ENCODE measurements at places on chromosomes 7 and 10.

DNA sequence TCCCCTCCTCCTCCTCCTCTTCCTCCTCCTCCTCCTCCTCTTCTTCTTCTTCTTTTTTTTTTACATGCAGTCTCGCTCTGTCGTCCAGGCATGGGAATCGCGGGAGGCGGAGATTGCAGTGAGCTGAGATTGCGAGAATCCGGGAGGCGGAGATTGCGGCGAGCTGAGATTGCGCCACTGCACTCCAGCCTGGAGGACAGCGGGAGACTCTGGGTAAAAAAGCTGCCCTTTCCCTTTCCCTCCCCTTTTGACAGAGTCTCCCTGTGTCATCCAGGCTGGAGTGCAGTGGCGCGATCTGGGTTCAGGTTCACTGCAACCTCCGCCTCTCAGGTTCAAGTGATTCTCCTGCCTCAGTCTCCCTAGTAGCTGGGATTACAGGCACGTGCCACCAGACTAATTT lies 168.1 kb upstream of the MALRD1 start:
- no peak for DNase-seq

DNA sequence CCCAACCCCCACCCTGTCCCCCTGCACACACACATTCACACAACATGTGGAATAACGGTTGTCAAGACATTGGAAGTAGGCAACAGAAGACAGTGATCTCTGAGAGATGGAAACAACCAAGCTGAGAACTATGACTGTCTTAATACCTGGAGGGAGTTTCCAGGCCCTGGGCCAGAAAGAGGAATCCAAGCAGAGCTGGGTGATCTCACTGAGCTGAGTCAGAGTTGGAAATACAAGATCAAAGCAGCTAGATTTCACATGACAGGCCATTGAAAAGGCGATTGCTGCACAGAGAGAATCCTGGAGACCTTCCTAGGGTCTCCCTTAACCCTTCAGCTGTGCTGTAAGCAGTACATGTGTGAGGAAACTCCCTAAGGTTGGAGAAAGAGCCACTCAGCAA lies 165.8 kb upstream of the PRSS1 start:
- no peak for DNase-seq

- DNase-seq: no peak
These were observed 107.3 kb downstream of the ZMIZ1 start for GRCh38 chr10:79176052-79176501.

GRCh38 chr10:17747883-17748550 lies 4.0 kb upstream of the TMEM236 start:
- no peak for DNase-seq

- DNase-seq: no peak
These were observed 72.5 kb upstream of the KCNMA1 start for GRCh38 chr10:77710081-77710551.

DNA sequence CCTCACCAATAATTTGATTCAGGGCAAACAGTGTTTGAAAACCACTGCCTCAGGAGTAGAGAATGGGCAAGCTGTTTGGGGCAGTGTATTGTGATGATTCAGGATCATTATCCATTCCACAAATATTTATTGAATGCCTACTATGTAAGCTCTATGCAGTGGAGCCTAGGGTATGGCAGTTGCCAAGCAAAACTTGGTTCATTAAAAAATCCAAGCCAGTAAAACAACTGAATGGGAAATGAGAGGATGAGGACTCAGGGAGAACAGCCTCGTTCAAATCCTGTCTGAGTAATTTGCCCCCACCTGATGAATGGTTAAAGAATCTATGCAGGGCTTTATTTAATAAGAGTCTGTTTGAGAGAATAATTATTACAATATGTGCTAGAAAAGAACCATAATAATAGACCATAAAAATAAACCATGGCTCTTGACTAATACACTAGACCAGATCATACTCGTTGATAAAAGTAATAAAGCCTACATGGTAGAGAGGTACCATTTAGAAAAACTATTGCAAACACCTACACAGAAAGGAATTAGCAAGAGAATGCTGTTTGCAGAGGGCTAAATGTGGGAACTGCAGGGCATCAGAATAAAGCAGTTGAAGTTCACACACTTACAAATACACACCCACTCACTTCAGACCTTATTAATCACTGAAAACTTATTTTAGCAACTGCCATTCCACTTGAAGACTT lies 71.7 kb downstream of the CREB5 start:
- no peak for DNase-seq

GRCh38 chr10:83542774-83543411 lies 596.4 kb upstream of the GHITM start:
- DNase-seq: no peak

DNA sequence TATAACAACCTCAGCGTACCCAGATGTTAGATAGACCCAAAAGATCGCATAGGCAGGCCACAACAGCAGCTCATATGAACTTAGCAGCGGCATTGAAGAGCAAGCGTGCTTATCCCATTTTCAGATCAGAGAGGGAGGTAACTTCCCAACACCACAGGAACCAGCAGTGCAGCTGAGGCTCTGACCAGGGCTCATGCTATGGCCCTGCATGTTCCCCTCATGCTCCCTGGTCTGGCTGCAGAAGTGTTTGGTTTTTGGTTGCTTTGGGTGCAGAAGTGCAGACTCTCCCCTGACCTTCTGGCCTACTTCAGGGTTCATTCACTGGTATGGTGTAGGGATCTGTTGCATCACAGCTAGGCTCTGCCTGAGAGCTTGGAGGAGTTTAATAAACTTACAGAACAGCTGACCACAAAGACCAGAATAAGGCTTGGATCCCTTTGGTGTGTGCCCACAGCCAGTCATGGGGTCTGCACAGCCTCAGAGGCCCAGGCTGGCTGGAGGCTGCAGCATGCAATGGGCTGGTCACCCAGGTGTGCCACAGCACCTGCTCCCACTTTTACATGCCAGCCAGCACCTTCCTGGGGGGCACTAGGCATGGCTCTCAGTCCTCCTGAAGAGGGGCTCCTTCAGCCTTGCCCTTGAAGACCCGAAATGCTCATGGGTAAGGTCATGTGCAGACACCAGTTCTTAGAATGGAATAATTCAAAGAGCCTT lies 9.1 kb upstream of the CXCL12 start:
- no peak for DNase-seq

- DNase-seq: no peak
These were observed 664 bp upstream of the UBE3C start for GRCh38 chr7:157138101-157138423.
